ENCODE measurements at places on chromosomes 13 and 19.

DNA sequence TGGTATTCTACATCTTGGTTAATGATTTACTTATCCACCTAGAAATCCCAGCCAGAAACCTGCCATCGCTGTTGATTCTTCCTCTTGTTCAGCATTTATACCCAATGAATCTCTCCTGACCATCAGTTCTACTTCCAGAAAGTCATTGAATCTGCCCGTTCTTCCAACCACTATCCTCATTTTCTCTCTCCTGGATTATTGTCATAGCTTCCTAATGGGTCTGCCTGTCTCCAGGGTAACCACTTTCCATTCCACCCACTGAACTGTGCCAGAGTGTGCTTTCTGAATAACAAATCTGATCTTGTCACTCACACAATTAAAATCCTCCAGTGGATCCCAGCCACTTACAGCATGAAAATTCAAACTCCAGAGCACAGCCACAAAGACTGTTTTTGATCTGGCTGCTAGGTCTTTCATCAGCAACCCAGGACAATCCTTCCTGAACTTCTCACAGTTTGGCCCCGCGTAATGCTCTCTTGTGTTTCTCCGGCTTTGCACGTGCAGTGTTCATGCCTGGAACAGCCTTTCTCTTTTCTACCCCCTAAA lies 330.6 kb downstream of the SPRY2 start:
- DNase-seq: no peak

DNA sequence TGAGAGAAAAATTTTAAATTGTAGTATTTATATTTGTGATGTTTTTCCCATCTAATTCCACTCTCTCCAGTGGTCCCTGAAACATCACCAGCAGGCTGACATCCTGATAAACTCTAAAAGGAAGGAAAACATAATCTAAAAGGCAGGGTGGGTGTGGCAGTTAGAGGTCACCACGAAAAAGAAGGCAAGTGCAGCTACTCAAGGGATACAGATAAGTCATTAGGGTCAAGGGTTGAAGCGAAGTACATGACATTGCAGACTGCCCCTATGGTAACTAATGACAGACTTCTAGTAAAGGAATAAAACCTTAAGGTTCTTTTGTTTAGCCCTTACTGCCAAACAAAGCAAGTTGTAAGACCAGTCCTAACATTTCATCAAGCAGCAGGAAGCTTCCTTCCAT lies 6.0 kb upstream of the NEK3 start:
- DNase-seq: no peak

DNA sequence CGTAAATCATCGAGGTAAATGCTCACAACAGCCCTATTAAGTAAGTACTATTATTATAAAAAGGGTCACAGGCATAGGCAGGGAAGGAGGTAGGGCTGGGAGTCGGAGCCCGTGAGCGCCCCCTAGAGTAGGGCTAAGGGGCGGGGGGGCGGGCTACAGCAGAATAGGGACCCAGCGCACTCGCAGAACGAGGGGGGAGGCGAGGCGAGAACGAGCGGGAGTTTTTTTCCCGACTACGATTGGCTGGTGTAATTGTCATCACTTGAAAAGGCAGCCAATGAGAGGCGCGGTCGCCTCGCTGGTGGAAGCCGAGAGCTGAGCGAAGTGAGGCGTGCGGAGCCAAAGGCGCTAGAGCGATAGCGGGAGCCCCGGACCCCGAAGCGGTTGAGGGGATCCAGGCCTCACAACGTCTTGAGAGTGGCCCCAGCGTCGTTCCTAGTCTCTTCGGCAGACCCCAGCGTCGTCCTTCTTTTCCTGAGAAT lies 24.2 kb downstream of the KEAP1 start:
- DNase-seq: peak; percentile 94

DNA sequence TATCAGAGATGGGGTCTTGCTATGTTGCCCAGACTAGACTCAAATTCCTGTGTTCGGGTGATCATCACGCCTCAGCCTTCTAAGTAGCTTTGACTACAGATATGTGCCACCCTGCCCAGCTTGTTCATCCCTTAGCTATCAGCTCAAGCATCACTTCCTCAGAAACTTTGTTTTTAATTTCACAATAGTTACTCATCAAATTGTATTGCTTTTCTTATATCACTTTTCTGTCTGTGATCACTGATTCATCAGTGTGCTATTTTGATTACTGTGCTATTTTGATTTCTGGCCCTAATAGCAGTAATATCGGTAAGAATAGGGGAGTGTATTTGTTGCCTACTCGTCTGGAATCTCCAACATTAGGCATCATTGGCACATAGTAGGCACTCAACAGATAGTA lies 878.6 kb upstream of the PCDH20 start:
- no peak for DNase-seq

- no peak for DNase-seq
Observed at GRCh38 chr13:49925881-49926418, 10.2 kb downstream of the SPRYD7 start.

- no peak for DNase-seq
Observed at GRCh38 chr13:26050568-26051230, 1.1 kb downstream of the SHISA2 start.

DNA sequence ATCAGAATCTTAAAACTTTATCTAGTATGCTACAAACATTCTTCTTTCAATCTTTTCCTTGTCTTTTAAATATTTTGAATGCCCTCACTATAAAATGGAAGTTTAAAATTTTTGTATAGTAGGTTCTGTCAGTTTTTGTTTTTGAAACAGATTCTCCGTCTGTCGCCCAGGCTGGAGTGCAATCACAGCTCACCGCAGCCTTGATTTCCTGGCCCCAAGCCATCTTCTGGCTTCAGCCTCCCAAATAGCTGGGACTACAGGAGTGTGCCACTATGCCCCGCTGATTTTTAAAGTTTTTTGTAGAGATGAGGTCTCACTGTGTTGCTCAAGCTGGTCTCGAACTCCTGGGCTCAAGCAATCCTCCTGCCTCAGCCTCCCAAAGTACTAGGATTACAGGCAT lies 20.7 kb downstream of the PHF11 start:
- DNase-seq: no peak

- DNase-seq: no peak
Observed at GRCh38 chr13:98974053-98974452, 3.8 kb downstream of the DOCK9 start.

DNA sequence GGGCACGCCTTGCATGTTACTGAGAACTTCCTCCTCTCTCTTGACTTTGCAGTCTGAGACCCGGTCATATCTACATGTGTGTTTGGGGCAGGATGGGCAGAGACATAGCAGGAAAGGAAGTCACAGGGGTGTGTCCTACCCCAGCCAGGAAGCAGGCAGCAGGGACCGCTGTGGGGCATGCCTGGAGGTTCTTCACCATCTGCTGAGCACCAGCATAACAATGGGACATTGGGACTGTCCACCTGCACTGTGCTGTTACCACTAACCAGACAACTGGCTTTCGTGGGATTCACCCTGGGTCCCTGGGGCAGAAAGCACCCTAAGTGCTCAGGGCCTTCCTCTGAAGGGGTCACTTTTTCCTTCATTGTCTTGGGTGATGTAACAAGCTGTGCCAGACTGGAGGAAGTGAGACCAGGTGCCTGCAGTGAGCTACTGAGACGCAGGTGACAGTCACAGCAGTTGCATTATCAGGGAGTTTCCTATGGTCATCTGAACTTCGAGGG lies 2.6 kb upstream of the HAUS5 start:
- DNase-seq: no peak

Data from ovary (tissue), 10 donors.